ENCODE measurements at places on chromosomes 2 and 18.

GRCh38 chr2:162258169-162258568 is 14.9 kb upstream of the FAP start:
- DNase-seq, result no peak

DNA sequence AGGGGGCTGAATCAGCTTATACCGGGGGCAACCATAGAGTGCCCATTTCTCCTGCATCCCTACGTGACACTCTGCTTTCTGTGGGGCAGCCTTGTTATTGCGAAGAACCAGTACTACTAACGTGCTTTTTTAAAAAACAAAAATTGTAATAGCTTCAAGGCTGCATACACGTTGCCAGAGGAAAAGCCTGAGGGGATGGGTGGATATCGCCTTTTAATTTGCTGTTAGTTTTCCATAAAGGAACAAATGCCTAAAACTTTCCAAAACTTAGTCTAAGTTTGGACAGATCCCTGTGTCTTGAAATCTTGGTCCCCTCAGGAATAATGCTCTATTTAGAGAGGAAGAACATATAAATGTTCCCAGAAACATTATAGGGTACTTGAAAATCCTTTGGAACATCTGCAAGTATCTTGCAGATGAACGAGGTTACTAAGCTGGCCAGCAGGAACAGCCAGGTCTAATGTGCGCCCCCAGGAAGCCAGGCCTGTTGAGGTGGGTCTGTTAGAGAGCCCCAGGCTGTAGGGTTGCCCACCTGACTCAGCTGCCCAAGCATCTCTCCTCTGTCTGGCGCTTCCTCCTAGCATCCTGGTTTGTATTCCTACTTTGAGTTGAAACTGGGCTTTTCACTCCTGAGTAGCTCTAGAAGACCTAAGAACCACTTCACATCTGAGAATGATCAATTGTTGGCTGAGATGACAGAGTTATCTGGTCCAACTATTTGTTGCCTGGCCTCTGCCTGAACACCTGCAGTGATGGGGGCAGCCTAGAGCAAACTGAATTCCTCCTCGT is 96.9 kb downstream of the TGOLN2 start:
- no peak for DNase-seq

DNA sequence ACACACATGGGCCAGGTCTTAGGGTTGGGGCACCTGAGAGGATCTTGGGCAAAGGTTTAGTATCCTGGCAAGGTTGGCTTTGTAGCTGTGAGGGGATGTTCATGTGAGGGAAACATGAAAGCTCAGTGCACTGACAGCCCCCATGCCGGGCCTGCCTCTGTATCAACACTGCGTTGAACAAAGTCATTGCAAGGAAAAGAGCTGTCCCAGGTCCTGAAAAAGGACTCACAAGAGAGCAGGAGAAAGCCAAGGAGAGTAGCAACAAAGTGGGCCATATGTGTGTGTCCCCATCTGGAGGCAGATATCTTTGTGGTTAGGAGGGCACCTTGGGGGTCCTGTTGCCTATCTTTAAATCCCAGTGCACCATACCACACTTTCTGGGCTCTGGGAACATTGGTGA is 237.8 kb upstream of the THSD7B start:
- DNase-seq, result no peak

DNA sequence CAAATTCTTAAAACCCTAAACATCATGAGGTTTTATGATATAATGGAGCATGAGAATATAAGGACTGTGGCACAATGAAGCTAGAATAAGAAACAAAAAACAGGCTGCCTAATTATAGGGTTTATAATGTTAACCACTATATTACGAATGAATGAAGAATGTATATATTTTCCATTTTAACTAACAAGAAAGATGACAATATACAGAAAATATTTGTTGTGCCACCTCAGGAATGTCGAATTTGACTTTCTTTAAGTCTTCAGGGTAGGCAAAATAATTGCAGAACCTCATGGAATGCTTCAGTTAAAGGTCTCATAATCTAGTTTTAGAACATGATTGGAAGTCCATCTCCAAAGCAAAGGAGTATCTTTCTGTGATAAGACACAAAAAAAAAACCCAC is 282.9 kb upstream of the SLC8A1 start:
- no peak for DNase-seq

DNA sequence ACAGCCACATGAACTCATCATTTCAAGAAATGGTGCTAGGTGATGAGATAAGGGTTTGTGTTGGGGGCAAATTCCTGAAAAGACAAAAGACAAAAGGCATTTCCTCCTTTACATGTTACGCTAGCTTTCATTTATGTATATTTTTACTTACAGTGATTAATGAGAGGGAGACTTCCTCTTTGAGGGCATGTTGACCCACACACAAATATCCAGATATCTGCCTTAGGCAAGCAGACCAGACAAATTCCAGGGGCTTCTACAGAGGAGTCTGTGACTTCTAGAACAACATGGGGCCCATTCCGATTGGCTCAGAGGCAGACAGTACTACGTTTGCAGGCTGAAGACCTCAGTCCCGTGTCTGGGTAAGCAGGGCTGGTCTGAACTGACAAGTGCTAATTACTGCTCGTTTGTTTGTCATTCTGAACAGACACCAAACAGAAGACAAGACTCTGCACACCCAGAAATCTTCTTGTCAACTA is 74.8 kb upstream of the ST6GAL2 start:
- no peak for DNase-seq

- no peak for DNase-seq
These were observed 168.7 kb upstream of the NDUFV2 start for GRCh38 chr18:8933714-8934284.

DNA sequence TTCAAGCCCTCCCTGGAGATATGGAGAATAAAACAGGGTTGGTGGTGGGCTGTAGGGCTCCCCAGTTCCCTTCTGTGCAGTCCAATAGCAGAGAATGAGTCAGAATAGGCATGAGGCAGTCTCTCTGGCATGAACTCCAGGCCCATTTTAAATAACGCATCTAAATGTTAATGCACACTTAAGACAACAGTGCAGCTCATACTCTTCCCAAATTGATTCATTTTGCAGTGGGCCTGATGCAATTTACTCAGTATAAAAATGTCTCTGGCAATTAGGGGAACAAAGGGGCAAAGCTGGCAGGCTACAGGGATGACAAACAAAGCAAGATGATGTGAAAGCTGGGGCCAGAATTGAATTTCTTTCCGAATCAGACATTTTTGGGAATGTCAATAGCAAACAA is 402.8 kb downstream of the CLIP4 start:
- no peak for DNase-seq

DNA sequence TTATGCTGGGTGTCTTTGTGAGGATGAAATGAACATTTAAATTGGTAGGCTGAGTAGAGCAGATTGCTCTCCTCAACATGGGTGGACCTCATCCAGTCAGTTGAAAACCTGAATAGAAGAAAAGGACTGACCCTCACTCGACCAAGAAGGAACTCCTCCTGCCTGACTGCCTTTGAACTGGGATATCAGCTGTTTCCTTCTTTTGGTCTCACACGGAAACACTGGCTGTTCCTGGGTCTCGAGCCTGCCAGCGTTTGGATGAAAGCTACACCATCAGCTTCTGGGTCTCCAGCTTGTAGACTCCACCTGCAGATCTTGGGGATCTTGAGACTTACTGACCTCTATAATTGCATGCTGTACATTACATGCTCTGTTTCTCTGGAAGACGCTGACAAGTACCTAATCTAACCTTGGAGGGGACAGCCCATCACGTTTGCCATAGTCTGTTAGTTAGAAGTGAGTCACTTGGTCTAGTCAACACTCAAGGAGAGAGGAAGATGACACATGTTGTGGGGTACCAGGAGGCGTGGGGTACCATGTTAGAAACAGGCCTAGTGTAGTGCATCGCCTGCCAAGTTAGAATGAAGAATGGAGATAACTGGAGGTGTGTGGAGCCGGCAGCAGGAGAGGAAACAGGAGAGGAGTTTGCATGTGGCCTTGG is 267.0 kb downstream of the MREG start:
- no peak for DNase-seq

DNA sequence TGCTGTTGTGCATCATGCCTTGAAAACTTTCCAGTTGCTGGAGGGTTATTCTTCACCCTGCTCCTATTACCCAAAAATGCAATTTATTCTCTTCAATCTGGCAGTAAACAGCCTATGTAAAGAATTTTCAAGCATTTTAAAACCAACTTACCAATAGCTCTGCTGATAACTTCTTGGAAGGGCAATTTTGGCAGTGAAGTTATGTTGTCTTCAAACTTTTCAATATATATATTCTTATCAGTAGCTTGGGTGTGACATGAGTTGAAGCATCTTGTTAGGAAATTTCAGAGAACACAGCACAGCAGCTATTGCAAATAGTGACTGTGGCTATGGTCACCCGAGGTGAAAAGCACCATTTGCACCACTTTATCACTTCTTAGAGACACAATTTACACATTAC is 395.5 kb downstream of the STK39 start:
- DNase-seq, result no peak

DNA sequence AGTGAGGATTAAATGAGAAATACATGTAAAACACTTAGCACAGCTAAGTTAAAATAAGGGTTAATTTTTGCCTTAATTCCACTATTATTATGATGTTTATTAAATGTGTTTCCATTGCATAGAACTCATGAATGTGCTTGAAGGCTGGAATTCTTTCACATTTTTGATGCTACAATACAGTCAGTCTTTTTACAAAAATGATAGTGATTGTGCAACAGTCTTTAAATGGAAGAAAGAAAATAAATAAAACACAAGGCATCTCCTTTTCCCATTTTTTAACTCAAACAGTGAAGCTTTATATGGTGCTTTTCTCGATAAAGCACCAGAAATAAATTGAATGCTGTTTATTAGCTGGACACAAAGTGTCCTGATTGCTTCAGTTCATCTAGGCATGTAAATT is 123.9 kb downstream of the MAP2 start:
- DNase-seq, result no peak

DNA sequence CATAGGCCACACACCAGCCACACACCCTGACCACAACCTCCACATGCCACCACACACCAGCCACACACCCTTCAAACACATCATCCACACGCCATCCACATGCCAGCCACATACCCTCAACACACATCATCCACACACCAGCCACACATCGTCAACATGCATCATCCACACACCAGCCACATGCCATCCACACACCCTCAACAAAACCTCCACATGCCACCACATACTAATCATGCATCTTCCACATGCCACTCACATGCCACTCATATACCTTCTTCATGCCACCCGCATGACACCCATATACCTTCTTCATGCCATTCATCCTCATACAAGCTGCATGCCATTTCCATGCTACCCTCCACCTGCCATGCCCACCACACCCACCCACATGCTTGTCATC is 12.4 kb downstream of the TNS1 start:
- DNase-seq, result no peak

DNA sequence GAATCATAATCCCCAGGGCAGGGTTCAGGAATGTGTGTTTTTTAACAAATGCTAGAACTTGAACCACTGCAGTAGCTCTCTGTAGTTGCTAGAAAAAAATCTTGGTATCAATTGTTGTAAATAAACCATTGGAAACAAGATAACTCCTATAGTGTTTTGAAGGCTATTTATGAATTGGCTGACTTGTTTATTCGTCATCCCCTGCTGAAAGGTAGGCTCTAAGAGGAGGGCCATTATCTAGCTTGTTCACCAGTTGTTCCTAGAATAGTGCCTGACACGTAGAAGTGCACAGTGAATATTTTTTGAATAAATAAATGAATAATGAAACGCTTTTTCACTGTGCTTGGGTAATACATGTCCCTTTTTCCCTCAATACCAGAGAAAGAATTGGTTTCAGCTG is 211.4 kb downstream of the BABAM2 start:
- no peak for DNase-seq

GRCh38 chr2:46498681-46499080 is 19.3 kb downstream of the TMEM247 start:
- no peak for DNase-seq

GRCh38 chr2:137183206-137183898 is 418.0 kb downstream of the THSD7B start:
- no peak for DNase-seq

GRCh38 chr2:32772638-32773447 is 145.0 kb downstream of the TTC27 start:
- DNase-seq, result no peak

DNA sequence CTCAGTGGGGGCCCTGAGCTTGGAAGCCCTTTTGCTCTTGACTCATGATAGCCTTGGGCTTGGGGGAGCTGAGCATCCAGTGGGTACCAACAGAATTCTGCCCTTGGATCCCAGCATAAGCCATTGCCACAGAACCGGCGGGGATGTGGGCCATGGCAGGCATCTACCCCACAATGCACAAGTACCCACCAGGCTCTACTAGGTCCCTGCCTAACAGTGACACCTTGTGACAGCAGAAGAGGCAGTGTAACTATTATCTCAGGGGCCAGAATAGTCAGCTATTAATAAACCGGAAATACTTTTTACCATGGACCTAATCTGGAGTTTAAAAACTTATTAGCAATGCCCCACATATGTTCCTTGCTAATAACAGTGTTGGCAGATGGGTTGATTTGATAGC is 397.2 kb downstream of the TMEM182 start:
- no peak for DNase-seq

GRCh38 chr2:235432741-235433520 is 60.9 kb upstream of the AGAP1 start:
- DNase-seq, result peak; percentile 14

- DNase-seq, result no peak
These were observed 225.0 kb upstream of the HS6ST1 start for GRCh38 chr2:128543646-128544045.

GRCh38 chr2:65477590-65477989 is 45.2 kb upstream of the SPRED2 start:
- DNase-seq, result no peak

DNA sequence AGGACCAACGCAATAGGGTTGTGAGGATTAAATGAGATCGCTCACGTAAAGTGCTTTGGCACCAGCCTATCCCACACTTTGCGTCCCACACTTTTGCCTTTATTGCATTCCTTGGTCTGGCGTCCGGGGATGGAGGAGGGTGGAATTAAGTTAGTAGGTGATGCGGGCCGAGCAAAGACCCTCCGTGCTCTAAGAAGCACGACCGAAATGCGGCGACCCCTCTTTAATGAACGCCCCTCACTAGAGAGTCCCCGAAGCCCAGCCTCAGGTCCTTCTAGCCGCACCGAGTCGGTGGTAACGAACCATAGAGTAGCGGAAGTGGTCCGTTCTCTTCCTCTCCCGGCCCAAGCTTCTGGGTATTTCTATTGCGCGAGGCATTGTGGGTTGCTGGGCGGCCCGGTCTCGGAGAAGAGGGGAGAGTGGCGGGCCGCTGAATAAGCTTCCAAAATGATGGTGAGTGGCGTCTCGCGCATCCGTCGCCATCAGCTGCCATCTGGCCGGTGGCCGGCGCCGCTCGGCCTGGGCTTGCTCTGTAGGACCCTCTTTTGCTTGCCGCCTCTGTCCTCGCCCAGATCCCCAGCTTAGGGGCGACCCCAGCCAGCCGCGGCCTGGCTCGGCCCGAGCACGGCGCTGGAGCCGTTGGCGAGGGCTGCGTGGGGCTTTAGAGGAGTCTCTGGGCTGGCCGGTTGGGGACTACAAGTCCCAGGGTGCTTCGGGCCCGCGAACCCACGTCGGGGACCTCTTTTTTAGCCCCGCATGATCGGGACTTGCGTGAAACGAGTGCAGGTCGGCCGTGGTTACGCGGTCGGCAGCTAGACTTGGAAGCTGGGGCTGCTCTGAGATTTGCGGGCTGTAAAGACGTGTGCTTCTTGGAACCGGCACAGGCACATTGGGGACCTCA is at the start of gene CCT7:
CCT7 (plus strand) TSS at position 377 of the 901 bp plus-strand sequence; CDS start at position 448, 71 bp downstream.
- peak; percentile 85 for DNase-seq

Data from anterior cingulate cortex (tissue), 58 donors.